H9 (cell line): ENCODE measurements at places on chromosomes 4 and X.
A peak's percentile ranks its signal among the peaks of the same experiment; 100 is the strongest.

GRCh38 chr4:183906739-183907651 is 1.9 kb downstream of the STOX2 start:
- DNase-seq, result peak; percentile 64

- DNase-seq, result no peak
These were observed 17.4 kb upstream of the XPNPEP2 start for GRCh38 chrX:129721414-129721813.

- no peak for DNase-seq
These were observed 74.0 kb upstream of the TBL1X start for GRCh38 chrX:9390693-9391368.

- no peak for DNase-seq
These were observed 70.4 kb downstream of the OR13H1 start for GRCh38 chrX:131614241-131614640.

GRCh38 chr4:151663109-151663508 is 97.7 kb downstream of the GATB start:
- no peak for DNase-seq

- DNase-seq, result no peak
These were observed 21.5 kb downstream of the HHIP start for GRCh38 chr4:144667500-144667899.

GRCh38 chrX:13764765-13765164 is 30.2 kb downstream of the OFD1 start:
- peak; percentile 69 for DNase-seq

DNA sequence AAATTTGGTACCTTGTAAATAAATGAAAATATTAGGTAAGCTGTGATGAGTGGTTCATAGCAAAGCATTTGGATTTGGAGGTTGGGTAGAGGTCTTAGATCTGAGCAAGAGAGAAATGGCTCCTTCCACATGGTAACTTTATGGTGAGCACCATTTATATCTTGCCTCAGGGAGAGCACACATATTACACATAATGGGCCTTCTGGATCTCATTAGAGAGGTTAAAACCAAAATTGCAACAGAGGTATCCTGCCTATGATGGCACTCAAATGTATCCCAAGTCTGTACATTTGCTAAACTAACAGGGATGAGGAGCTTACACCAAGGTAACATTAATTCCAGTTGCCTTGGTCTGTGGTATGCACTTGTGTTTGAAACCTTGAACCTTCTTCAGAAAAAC is 87.1 kb upstream of the PUDP start:
- DNase-seq, result no peak

DNA sequence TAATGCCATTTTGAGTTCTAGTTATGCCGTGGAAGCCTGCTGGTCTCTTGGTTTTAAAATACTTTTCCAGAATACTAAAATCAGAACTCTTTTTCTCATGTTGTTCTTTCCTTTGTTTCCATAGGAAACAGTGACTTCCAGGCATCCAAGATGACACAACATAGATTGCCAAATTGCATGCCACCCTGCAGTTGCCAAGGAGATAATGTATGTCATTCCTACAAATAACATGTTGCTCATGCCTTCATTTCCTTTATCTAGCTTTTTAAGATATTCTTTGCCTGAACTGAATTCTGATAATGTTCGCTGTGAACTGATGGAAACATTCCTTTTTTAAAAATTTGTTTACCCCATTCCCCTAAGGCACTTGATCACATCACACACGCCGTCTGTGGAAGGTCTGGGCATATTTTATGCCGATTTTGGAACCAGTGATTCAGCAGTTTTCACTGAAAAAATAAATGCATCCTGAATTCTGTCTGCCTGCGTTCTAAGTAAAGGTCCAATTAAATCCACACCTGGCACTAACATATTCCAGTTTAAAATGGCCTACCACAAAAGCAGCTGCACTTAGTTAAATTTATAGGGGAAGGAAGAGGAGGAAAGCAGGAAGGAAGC is 38.0 kb upstream of the COX7B2 start:
- DNase-seq, result no peak

- peak; percentile 91 for DNase-seq
These were observed 98.9 kb upstream of the PJA1 start for GRCh38 chrX:69264158-69264581.

- DNase-seq, result no peak
These were observed 377.8 kb downstream of the KLHL4 start for GRCh38 chrX:87895421-87895820.

DNA sequence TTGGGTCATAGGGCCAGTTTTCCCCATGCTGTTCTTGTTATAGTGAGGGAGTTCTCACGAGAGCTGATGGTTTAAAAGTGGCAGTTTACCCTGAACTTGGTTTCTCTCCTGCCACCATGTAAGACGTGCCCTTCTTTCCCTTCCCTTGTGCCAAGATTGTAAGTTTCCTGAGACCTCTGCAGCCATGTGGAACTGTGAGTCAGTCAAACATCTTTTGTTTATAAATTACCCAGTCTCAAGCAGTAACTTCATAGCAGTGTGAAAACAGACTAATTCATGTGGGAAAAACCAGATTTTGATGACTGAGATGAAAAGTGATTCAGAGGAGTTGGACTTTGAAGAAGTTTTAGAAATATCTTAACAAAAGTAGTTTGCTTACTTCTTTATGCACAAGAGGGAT is 101.4 kb downstream of the ARHGAP10 start:
- DNase-seq, result no peak

GRCh38 chr4:94127707-94128328 is 79.8 kb upstream of the SMARCAD1 start:
- no peak for DNase-seq

GRCh38 chr4:140065393-140065792 is 88.6 kb downstream of the MAML3 start:
- DNase-seq, result no peak

GRCh38 chrX:69603566-69604194 is 12.2 kb upstream of the EDA start:
- DNase-seq, result peak; percentile 24

DNA sequence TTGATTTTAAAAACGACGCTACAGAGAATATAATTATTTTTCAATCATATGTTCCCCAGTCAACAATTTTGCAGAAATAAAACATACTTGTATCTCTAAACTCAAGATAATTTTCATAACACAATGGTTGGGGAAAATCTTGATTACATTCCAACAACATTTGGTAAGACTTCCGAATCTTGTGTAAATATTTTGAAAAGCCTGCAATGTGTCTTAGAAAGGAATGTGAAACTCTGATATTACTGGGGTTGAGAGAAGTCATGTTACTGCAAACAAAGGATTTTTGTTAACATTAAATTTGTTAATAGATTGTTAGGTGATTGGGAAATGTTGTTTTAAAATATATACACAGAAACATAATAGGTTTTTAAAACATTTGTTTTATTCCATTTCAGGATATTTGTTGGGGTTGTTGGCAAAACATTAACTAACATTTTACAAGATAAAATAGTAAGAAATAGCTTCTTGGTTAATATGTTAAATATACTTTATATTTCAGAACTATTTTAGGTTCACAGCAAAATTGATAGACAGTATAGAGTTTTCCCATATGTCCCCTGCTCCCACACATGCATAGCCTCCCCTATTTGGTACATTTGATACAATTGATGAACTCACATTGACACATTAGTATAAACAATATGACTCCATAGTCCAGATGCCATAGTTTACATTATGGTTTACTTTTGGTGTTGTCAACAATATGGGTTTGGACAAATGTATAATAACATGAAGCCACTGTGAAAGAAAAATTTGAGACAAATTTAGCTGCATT is 218.6 kb upstream of the FAM47A start:
- DNase-seq, result no peak

GRCh38 chrX:67545893-67546495 is 2.2 kb downstream of the AR start:
- peak; percentile 34 for DNase-seq

DNA sequence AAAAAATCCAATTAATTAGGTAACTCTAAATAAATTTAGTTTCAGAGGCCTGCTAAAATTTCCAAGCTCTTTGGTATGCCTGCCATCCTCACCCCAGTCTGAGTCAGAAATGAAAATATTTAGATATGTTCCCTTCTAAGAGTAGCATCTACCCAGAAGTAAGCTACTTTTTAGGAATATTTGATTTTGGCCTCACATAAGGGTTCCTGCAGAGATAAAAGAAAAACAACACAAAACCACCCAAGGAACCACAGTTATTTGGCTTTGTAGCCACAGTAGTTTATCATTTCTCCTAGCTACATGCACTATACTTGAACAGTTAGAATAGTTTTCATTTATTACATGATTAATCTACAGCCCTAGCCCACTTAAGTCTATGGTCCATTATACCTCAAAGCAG is 192.6 kb upstream of the FAM241A start:
- DNase-seq, result no peak

GRCh38 chr4:57148177-57148576 is 38.0 kb upstream of the IGFBP7 start:
- no peak for DNase-seq

DNA sequence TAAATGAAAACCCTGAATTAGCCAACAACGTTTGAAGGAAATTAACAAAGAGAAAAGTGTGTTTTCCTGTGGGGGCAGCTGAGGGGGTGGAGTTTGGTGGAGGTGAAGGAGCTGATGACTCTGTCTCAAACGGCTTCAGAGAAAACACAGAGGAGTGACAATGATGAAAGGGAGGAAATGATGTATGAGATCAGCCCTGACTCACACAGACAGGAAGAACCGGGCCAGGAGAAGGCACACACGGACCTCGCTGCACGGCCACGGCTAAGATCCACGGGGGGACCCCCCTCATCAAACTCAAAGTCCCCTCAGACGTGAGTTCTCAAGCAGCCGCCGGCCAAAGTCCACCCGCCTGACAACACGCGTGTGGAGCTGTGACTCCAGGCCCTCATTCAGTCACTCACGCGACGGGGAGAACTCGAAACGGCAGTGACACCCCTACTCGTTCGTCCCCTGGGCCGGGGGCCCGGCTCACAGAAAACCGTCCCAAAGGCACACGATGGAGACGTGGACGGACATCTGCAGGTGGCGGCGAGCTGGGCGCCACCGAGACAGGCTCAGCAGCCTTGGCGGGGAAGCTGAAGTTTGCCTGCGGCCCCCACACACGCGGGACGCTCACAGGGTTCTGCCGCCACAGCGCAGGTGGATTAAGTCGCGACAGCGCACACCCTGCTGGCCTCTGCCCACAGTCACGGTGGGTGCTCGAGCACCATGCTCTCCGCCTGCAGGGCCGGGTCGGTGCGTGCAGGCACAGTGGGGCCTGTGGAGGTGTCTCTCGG is 28.8 kb downstream of the PPP2R3B start:
- DNase-seq, result no peak

- no peak for DNase-seq
These were observed 30.4 kb downstream of the ELF4 start for GRCh38 chrX:130079824-130080406.
